ENCODE measurements at places on chromosomes 12 and 14.

DNA sequence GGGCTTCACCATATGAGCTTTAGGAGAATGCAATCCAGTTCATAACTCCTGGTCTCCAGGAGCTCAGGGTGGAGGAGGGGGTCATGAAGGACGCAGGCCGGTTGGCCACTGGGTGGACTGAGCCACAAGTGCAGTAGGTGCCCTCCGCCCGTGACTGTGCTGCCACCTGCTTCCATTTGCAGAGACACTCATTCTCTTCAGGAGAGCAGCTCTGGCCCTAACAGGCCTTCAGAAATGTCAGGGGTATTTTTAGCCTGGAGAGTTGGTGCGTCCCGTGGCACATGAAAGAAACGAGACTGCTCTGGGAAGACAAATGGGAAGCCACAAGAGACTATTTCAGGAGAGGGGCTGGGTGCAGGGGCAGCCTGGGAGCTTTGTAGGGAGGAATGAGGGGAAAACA lies 74.6 kb upstream of the MYL2 start:
- DNase-seq = no peak

- no peak for DNase-seq
These were observed 642.2 kb downstream of the DIO2 start for GRCh38 chr14:79569072-79569471.

GRCh38 chr14:71764701-71765382 lies 167.4 kb upstream of the RGS6 start:
- DNase-seq = no peak

DNA sequence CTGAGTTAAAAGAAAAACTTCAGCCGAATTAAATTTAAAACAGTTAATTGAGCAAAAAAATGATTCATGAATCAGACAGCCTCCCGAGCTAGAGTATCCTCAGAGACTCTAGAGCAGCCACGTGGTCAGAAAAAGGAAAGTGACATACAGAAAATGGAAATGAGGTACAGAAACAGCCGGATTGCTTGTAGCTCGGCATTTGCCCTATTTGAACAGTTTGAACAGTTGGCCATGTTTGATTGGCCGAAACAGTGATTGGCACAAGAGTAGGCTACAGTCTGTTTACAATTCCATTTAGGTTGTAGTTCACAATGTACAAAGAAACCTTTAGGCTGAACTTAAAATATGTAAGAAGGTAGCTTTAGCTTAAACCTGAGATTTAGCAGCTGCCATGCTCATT lies 12.9 kb upstream of the OXA1L start:
- DNase-seq = no peak

GRCh38 chr12:2494486-2495192 lies 300.1 kb upstream of the FKBP4 start:
- no peak for DNase-seq

GRCh38 chr14:101456246-101457175 lies 104.8 kb upstream of the DIO3 start:
- no peak for DNase-seq

GRCh38 chr12:124224535-124225110 lies 70.3 kb upstream of the RFLNA start:
- no peak for DNase-seq
